ENCODE measurements at places on chromosomes 2 and 18. TPM values are rescaled to one million over a fixed set of nuclear protein-coding genes. Genes with fewer than 3 reads are reported as not detected.

GRCh38 chr2:190651413-190651812, 2.5 kb downstream of the NAB1 start:
- no peaks in the 10 kb centered on the region for H3K36me3 ChIP-seq
- no peak overlapping the region for H3K27ac ChIP-seq
- H3K27me3 ChIP-seq = no peaks in the 10 kb centered on the region
- no peak for DNase-seq

DNA sequence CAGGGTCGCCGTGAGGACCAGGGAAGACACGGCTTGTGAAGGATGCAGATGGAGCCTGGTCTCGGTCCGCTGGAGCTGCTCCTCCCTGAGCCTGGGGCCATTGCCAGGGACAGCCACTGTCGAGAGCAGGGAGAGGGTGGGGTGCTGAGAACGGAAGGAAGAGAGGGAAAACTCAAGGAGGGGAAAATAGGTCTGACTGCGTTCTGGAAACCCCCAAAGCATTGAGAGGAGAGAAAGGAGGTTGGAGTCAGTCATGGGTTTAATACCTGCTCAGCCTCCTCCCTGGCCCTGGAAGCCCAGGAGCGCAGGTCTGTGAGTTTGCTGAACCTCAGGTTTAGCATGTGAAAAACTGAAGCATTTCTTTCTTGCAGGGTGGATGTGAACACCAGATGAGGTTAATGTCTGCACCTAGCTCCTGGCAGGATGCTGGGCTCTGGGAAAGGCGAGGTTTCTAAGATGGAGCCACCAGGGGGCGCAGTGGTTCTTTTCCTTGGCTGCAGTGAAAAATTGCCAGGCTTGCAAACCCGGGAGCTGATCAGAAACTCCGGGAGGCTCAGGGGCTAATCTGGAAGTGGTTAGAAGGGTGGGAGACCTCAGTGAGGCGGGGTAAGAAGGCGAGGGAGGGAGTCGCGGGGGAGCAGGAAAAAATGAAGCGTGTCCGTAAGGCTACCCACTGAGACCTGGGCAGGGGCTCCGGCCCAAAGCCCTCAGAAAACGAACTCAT, 33.6 kb upstream of the RNF149 start:
- H3K27ac ChIP-seq = no peak overlapping the region
- H3K4me1 ChIP-seq = peaks cover 14% of the 10 kb centered on the region
- H3K27me3 ChIP-seq = no peaks in the 10 kb centered on the region
- peak; percentile 79 for DNase-seq
- H3K4me3 ChIP-seq = no peak overlapping the region

DNA sequence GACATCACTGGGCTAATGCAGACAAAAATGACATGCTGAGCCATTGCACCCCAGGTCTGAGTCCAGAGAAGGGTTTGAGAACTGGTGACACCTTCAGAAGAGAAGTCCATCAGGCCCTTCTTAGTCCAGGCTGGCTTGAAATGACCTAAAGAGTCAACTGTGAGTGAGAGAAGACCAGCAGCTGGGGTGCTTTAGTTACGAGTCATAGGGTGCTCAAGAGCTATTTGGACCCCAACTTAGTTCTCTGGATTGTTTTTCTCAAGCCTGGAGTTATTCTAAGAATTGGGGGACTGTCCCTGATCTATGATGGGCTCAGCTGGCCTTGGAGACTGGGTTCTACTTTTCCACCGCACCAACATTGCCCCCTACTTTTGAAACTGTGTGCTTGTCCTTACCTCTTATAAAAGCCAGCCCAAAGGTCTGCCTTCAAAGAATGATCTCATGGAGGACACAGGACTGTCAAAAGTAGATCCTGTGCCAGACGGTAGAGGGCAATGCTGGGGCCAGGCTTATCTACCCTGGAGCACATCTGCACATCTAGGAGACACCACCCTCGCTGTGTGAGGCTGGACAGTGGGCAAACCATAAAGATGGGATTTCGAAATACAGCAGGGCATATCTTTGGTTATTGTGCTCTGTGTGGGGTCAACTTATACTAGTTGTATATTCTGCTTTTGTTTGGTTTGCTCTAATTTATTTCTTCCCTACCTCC, 333.0 kb upstream of the SLC14A2 start:
- no peak overlapping the region for H3K4me3 ChIP-seq
- no peak overlapping the region for H3K27ac ChIP-seq
- H3K36me3 ChIP-seq = no peaks in the 10 kb centered on the region
- DNase-seq = no peak

VWC2L gene
- total RNA-seq = not detected

DNA sequence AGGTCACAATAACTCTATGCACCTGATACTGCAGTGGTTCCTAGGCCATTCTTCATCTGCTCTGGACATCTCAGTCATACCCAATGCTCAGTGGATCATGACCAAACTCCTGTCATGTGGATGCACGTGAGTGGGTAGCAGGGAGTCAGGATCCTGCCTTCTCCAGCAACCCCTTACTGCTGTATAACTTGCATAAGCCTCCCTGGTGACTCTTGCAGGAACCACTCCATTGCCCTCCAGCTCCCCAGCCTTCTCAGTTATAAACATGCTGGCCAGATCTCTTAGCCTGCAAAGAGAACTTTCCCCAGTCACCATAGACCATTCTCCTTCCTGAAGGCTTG, 98.6 kb upstream of the ZNF397 start:
- DNase-seq = no peak
- H3K27me3 ChIP-seq = no peaks in the 10 kb centered on the region
- H3K27ac ChIP-seq = no peak overlapping the region
- H3K4me1 ChIP-seq = no peaks in the 10 kb centered on the region

DNA sequence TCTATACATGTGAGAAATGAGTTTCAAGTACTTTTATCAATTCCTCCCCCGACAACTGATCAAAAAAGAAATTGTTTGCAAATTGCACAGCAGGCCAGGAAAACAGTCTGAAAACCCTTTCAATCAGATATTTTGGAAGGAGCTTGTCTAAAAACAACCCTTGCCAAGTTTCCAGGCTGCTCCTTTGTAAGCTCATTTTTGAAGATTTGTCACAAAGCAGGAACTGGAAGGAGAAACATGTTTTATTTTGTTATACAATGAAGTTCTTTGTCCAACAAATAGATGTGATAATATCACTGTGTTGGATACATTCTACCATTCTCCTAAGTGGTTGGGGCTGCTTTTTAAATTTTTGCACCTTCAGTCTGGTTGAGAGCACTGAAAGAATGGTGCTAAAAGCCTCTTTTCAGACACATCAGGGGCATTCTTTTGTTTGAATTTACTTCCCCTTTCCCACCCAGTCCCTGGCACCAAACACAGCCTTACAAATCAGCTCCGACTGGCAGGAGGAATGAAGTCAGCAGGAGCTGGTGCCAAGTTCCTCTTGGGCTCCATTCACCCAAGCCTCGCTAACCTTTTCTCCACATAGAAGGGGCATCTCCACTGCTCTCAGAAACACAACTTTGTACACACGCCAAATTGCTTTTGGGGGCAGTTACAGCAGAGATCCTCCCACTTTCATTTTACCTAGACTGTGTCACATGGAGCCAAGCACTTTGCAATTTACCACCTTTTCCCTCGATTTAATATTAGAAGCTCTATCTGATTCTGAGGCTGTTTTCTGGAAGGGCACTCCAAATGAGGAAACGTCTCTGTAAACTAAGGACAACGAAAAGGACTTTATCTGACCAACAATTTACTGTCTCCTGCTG, 88.0 kb downstream of the C1D start:
- no peaks in the 10 kb centered on the region for H3K4me1 ChIP-seq
- peak overlapping the region; percentile 15 for H3K27ac ChIP-seq
- no peaks in the 10 kb centered on the region for H3K36me3 ChIP-seq
- DNase-seq = no peak
- H3K4me3 ChIP-seq = peak overlapping the region; percentile 7

GRCh38 chr2:19360266-19360965, 2.0 kb upstream of the OSR1 start:
- H3K36me3 ChIP-seq = no peaks in the 10 kb centered on the region
- no peak overlapping the region for H3K27ac ChIP-seq
- no peak overlapping the region for H3K4me3 ChIP-seq
- no peak for DNase-seq
- peaks cover 12% of the 10 kb centered on the region for H3K27me3 ChIP-seq
- H3K4me1 ChIP-seq = peaks cover 42% of the 10 kb centered on the region

- H3K36me3 ChIP-seq = no peaks in the 10 kb centered on the region
- H3K27ac ChIP-seq = no peak overlapping the region
Observed at GRCh38 chr2:7971841-7972240, 710.0 kb upstream of the ID2 start.

DNA sequence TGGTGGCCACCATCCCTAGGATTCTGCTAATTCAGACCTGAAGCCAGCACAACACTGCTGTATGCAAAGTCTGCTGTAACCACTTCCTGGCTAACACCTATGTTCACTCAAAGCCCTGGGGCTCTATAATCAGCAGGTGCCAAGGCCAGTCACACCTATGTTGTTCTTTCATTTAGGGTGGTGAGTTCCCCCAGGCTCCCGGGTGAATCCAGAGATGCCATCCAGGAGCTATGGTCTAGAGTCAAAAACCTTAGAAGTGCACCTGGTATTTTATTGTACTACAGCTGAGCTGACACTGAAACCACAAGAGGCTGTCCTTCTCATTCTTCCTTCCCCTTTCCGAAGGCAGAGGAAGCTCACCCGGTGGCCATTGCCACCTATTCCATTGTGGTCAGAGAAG, 46.2 kb upstream of the CCDC141 start:
- no peaks in the 10 kb centered on the region for H3K27me3 ChIP-seq
- no peak overlapping the region for H3K4me3 ChIP-seq
- no peak for DNase-seq

DIPK1C gene
- not detected for total RNA-seq

DNA sequence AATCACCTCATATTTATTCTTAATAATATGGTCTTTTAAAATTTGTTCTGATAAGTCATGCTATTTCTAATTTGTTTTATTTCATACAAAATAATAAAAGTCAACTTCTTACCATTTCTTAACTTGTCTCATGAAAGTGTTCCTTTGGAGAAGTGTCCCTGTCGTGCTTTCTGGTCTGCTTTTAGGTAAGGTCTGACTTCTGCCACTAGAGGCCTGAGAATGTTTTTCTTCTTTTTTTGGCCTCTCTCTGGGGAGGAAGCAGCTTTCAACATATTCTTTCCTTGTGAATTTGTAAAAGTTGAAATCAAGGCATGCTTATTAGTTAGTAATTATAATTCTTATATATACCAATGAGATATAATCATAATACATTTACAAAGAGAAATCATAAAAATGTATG, 39.4 kb downstream of the MAP2 start:
- H3K27me3 ChIP-seq = no peaks in the 10 kb centered on the region
- DNase-seq = no peak
- H3K4me1 ChIP-seq = no peaks in the 10 kb centered on the region
- H3K4me3 ChIP-seq = no peak overlapping the region

GRCh38 chr2:237279012-237279768, 134.8 kb downstream of the COL6A3 start:
- peaks cover 5% of the 10 kb centered on the region for H3K4me1 ChIP-seq
- H3K27ac ChIP-seq = peak overlapping the region; percentile 49
- no peaks in the 10 kb centered on the region for H3K36me3 ChIP-seq
- no peaks in the 10 kb centered on the region for H3K27me3 ChIP-seq

DNA sequence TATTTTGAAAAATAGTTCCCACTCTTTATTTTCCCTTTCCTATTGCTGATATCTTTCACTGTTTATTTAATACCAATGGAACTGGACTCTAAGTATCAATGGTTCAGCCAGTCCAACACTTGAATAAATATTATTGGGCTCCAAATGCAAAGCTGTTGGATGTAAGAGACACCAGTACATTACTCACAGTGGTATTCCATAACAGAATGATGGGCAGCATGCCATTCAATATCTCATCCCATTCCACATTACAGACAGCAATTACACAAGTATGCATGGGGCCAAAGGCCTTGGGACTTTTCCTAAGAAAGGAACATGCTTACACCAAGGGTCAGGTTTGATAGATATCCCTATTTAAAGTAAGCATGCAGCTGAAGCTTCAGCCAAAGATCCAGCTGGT, 231.9 kb downstream of the RND3 start:
- DNase-seq = no peak
- H3K27ac ChIP-seq = no peak overlapping the region
- H3K4me3 ChIP-seq = no peak overlapping the region
- H3K4me1 ChIP-seq = no peaks in the 10 kb centered on the region

DNA sequence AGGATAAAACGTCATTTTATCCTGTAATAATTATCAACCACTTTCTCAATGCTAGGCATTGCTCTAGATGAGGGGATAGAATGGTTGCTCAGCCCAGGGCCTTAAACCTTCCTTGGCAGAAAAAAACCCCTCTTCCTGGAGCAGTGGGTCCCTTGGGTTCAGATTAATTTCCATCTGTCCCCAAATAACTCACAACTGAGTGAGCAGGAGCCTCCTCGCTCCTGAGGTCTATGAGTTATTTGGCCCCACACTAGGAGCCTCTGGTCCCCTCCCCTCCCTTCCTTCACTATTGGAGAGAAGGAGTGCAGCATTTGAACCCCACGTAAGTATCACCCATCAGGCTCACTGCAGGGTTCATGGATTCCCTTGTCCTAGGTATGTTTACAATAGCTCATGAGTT, 157.5 kb upstream of the FHL2 start:
- H3K27me3 ChIP-seq = no peaks in the 10 kb centered on the region
- no peaks in the 10 kb centered on the region for H3K4me1 ChIP-seq
- DNase-seq = no peak
- no peak overlapping the region for H3K27ac ChIP-seq

GRCh38 chr2:53508667-53509066, 258.9 kb upstream of the CHAC2 start:
- H3K4me1 ChIP-seq = no peaks in the 10 kb centered on the region
- no peaks in the 10 kb centered on the region for H3K27me3 ChIP-seq
- H3K27ac ChIP-seq = no peak overlapping the region
- no peak for DNase-seq

SCTR gene
- total RNA-seq = 3.2 TPM

EFEMP1 gene
- 293 TPM for total RNA-seq

DRC1 gene
- 4.1 TPM for total RNA-seq
